Activated CD4-positive, CD25-positive, alpha-beta regulatory T cell (primary cell): ENCODE measurements at places on chromosomes 1 and 21.
A peak's percentile ranks its signal among the peaks of the same experiment; 100 is the strongest.

GRCh38 chr1:180643693-180644092, 11.9 kb downstream of the XPR1 start:
- DNase-seq: no peak

DNA sequence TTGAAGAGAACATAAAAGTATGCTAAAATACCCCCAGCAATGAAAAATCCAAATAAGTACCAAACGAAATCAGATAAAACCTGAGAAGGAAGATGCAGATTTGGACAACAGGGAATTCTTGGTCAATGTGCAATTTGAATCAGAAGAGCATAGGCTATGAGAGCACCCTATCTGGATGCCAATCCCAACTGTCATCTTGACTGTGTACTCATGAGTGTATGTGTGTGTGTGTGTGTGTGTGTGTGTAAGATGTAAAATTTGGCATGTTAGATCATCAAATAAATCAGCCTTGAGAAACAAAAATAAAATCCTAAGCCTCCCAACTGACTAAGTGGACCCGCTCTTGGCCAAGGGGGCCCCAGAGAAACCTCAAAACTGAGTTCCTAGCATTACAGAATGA, 18.0 kb upstream of the SPRR2G start:
- DNase-seq: no peak

GRCh38 chr21:44697811-44698734, 1.1 kb downstream of the KRTAP10-12 start:
- DNase-seq: no peak

GRCh38 chr1:168879896-168880734, 151.1 kb upstream of the DPT start:
- no peak for DNase-seq

DNA sequence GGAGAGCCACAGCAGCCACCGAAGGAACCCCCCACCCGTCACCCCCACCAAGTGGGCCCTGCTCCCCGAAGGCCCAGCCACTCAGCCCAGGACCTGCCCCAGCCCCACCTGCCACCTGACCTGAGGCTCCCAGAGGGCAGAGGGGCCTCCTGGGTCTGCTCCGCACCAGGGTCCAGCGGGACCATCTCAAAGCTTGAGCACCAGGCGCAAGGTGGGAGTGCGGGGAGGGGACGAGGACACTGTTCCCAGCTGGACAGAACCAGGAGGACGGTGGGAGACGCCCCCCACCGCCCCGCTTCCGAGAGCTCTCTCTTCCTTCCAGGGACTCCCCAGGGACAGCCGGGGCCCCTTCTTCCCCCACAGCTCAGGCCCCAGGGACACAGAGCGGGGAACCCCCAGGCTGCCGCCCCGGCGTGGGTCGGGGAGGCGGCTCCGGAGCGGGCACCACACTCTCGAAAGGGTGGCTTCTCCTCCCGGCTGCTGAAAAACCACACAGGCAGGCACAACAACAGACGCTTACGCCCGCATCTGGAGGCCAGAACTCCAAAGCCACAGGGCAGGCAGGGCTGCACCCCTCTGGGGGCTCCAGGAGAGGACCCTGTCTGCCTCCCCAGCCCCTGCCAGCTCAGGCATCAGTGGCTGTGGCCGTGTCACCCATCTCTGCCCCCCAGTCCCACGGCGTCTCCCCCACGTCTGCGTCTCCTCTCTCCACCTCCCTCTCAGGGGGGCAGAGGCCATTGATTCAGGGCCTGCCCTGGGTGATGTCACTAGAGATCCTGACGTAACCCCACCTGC, 1.9 kb upstream of the TTLL10 start:
- no peak for DNase-seq

DNA sequence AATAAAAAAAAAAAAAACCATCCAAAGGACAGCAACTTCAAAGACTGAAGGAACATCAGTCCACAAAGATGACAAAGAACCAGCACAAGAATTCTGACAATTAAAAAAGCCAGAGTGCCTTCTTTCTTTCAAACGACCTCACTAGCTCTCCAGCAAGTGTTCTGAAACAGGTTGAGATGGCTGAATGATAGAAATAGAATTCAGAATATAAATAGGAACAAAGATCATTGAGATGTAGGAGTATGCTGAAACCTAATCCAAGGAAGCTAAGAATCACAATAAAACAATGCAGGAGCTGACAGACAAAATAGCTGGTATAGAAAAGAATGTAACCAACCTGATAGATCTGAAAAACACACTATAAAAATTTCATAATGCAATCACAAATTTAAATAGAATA, 218.2 kb downstream of the GIPC2 start:
- no peak for DNase-seq

- DNase-seq: no peak
Measured at GRCh38 chr1:173297798-173298391, 90.8 kb upstream of the TNFSF4 start.

GRCh38 chr1:54571803-54572541, 23.9 kb downstream of the ACOT11 start:
- DNase-seq: no peak

- no peak for DNase-seq
Measured at GRCh38 chr1:101431956-101432510, 195.2 kb downstream of the S1PR1 start.

GRCh38 chr1:46179138-46180081, 3.1 kb upstream of the P3R3URF start:
- DNase-seq: peak; percentile 34

DNA sequence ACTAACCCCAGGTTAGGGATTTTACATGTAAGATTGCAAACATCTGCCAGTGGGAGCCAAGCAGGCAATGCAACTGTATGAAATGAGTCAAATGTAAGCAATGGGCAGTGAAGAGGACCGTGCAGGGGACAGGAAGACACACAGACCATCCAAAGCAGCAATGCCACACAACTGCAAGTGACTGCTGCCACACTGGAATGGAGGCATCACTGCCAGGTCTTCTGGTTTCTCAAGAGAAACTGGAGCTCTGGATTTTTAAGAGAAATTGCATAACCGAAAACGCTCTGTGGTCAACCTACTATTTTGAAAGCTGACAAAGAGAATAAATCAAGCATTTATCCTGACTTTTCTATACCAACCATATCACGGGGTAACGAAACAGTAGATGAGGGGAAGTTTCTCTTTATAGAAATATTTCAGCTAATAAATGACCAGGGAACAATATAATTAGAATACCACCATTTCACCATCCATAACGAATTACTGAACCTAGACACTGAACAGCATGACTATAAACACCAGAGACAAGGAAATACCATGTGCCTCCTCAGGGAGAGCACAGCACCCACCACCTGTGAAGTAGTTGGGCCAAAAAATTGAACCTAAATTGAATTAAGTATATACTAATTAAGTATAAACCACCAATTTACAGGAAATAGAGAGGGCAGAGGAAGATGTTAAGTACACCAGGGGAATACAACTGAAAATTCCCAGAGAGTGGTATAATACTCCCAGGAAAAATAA, 4.4 kb downstream of the AK2 start:
- DNase-seq: no peak

- no peak for DNase-seq
Measured at GRCh38 chr1:31771891-31772668, 7.9 kb upstream of the ADGRB2 start.

DNA sequence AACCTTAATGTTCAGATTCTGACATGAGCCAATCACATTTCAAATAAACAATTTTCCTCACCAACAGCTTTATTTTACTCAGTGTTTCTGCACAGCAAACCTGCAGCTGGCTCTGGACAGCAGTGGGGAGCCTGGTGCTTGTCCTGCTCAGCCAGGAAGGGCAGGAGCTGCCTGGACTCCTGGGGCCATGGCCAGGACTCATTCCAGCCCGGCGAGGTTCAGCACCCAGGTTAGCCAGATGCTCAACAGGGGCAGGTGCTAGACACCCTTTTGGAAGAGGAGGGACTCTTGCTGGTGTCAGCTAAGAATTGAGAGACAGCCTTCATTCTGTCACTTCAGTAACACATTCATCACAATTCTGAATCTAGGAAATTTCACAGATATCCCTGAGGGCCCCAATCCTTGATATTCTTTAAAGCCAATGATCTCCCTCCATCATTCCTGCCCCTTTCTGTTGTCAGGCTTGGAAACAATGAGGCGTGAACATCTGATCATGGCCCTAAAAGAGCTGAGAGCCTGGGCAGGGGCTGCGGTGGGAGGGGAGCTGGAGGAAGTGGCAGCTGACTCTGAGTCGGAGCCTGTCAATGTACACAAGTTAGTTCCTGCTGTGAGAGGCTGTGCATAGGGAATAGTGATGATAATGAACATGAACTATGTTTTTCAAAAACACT, 251.3 kb downstream of the SDCCAG8 start:
- no peak for DNase-seq
